CD4-positive, alpha-beta T cell treated with Interleukin-10 for 1 hour (primary cell): ENCODE measurements at places on chromosomes 12 and 14.

GRCh38 chr14:94689218-94689984 lies 77.2 kb downstream of the SERPINA3 start:
- DNase-seq: peak; percentile 30

DNA sequence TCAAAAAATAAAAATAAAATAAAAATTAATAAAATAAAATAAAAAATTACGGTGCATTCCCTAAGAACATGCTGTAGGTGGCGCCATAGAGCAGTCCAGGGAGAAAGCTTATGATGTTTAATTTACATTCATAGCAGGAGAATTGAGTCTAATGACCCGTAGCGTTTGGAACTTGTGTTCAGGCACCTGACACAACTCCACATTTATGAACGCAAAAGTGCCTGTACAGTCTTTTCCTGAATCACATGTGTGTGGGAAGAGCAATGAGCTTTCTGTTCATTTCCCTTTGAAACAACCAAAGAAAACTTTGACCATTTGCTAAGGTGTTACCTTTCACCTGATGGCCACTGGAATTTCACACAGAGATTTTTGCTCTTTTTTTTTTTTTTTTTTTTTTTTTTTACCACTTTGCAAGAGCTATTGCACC lies 60.6 kb upstream of the KCNA1 start:
- DNase-seq: peak; percentile 29

DNA sequence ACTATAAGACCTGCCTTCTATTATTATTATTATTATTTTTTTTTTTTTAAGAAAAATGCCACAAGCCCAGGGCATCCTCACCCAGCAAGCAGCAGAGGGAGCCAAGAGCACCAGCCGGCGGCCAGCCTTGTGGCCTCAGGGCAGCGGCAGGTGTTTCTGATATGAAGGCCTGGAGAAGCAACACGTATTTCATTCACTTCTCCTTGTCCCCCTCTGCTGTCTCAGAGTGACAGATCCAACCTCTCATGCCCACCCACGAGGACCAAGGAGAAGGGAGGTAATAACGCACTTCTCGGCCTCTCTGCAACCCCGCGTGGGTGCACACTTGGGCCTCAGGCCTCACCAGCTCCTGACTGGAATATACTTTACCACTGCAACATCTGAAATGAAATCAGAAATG lies 25.4 kb downstream of the CDC42BPB start:
- no peak for DNase-seq

GRCh38 chr14:58280954-58281787 lies 17.2 kb upstream of the ARID4A start:
- DNase-seq: peak; percentile 54

- DNase-seq: no peak
Observed at GRCh38 chr12:5470221-5470620, 38.3 kb downstream of the NTF3 start.

DNA sequence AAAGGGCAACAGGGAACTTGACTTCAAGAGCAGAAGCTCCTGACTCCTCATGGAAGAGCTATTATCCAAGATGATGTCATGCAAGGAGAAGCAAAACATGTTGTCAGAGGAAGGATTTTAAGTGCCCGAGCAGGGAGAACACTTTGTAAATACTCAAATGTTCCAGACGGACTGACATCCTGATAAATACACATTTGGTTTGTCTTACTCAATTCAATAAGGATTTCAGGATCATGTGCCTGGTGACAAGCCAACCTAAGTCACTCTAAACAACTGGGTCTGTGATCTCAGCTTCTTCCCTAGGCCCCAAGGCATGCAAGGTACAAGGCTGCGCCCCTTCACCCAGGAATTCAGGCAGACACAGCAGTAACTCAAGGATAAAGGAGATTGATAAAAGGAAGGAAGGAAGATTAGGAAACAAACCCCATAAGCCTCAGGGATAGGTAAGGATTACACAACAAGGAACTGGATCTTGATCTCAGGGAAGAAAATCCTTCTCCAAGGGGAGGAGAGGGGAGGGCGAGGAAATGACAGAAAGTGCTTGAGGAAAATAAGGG lies 26.8 kb upstream of the CEBPE start:
- DNase-seq: no peak

GRCh38 chr12:112756918-112757317 lies 34.6 kb upstream of the RPH3A start:
- no peak for DNase-seq

- no peak for DNase-seq
Observed at GRCh38 chr12:67413577-67413976, 144.4 kb downstream of the CAND1 start.

GRCh38 chr12:26628234-26628633 lies 204.8 kb downstream of the ITPR2 start:
- no peak for DNase-seq

DNA sequence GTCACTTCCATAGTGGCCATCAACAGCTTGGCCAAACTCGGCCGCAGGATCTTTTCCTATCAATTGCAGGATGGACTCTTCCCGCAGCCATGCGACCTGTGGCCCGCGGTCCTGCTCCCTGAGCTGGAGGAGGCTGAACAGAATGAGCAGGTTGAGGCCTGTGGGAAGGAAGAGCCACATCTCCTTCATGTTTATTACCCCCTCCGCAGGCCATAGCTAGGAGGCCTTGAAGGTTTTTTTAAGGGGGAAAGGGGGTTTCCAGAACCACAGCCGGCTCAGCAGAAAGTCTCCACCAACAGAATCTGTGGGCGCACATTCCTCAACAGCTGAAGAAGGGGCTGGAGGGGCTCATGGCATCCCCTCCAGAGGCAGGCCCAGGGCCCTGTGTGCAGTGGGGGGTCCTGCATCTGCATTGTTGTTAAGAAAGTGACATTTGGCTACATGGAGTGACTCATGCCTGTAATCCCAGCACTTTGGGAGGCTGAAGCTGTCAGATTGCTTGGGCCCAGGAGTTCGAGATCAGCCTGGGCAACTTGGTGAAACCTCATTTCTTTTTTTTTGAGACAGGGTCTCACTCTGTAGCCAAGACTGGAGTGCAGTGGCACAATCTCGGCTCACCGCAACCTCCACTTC lies 25.2 kb upstream of the PPP1R13B start:
- peak; percentile 32 for DNase-seq

DNA sequence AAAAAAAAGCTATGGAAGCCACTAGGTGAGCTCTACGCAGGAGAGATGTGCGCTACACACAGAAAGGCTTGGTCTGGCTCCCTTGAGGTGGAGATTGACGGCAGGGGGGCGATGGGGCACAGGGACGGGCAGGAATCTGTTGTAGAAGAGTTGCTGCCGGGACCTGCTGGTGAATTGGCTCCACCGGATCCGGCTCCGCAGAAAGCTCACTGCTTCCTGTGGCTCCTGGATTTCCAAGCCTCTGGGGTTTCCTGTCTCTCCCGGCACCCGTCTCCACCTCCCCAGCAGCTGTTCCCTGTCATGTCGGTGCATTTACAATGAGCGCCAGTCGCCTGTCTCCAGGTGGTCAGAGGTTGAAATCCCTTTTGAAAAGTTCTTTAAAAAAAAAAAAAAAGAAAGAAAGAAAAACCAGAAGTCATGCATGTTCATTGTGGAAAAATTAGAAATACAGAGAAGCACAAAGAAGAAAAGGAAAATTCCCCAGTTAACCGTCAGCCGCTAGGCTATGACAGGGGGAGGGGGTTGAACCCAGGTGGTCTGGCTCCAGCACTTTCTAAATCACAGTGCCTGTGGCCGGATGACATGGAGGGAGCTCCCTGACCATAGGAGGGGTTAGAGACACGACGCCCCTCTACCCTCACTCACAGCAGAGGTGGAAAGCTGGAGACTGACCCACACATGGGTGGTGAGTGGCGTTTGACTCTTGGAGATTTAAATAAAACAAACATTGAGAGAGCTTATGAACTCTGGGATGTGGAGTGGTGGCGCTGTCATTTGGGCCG lies 20.8 kb downstream of the FAM222A start:
- no peak for DNase-seq

GRCh38 chr14:60353420-60353819 lies 104.4 kb downstream of the PPM1A start:
- DNase-seq: no peak

GRCh38 chr14:37585101-37585511 lies 9.9 kb downstream of the FOXA1 start:
- no peak for DNase-seq

DNA sequence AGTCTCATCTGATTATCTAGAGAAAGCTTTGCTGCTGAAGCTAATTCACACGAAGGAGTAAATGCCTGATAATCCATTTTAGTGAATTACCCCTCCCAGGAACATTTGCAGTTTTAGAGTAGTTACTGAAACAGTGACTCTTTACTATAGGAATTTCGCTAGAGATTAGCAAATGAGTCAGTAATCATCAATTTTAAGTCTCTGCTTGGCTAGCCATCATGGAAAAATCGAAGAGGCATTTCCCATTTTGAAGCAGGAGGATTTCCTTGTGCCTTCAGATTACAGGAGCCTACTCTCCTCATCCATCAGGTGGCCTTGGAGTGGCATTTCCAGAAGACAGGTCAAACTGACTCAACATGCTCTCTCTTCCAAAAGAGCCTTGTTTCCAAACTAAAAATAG lies 154.5 kb downstream of the EGLN3 start:
- no peak for DNase-seq

DNA sequence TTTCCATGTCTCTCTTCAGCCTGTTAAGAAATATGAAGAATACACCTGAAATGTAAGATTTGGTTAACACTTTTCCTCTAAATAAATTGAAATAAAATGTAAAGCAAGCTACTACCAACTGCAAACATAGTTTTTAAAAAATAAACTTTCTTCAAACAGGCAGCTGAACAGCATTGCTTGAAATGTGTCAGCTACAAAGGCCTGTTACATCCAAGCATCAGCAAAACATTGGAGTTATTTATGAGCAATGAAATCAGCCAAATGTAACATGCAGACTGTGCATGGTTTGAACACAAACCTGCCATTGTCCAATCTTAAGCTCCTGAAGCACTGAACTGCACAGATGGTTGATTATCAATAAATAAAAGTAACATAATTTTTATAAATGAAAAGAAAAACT lies 291.3 kb downstream of the ACSS3 start:
- DNase-seq: no peak
